Activated CD8-positive, alpha-beta memory T cell treated with anti-CD3 and anti-CD28 coated beads for 1 hour (primary cell): ENCODE measurements at places on chromosomes 3 and 15.

DNA sequence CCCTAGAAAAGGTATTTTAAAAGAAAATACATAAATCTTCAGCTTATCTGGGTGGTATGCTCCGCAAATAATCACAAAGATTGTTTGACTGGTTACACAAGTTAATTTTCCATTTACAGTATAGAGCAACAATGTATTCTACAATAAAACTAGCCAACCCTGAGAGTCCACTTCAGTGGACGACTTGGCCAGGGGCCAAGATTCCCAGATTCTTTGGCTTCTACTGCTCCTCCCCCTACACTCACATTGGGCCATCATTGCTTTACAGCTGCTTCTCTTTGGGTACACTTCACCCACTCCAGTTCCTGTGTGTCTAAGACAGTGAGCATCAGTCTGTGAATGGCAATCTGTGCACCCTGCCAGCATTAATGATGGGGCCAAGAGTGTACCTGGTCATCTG is 17.2 kb upstream of the PRICKLE2 start:
- DNase-seq, result no peak

DNA sequence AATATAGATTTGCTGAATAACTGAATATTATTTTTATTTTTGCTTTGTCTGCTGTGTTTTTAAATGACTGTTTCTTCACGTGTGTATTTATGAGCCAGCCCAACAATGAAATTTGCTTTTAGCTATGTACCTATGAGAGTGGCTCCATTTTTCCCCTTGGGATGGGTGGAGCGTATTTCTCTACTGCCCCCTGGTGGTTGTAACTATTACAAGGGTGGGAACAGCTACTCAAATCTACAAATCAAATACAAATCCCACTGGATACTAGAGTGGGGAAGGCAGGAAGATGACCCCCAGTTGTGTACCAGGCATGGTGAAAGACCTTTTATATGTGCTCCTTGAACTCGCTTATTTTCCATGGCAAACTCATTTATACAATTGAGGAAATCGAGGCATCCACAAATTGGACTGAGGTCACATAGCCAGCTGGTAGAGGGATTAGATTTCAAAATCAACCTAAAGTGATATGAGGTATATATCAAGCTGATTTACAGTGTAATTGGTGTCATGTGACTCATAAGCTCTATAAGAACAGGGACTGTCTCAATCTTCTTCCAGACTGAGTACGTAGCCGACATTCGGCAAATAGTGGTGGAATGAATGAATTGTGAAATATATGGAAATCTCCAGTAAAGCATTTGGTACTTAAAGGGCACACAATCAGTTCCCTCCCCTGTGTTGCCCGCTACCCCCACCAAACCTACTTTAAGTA is 69.5 kb upstream of the VEPH1 start:
- DNase-seq, result no peak

DNA sequence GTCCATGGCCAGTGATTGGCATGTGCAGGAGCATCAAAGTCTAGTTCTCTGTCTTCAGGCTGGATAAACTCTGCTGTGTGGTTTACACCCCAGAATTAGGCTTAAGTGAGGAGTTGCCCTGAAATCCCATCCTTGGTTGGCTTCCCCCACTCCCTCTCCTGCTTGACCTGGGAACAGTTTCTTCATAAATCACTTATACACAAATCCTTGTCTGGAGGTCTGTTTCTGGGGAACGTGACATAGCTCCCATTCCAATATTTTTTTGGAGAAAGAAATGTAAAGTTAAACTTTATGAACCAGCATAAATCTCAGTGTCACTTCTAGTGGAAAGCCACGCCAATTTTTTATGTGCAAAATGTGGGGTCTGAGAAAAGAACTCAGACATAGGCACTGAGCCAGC is 98.2 kb downstream of the DCLK3 start:
- DNase-seq, result no peak

- no peak for DNase-seq
Observed at GRCh38 chr15:74220475-74221248, 15.5 kb upstream of the CCDC33 start.

- DNase-seq, result no peak
Observed at GRCh38 chr3:130341388-130341787, 4.1 kb upstream of the COL6A5 start.

DNA sequence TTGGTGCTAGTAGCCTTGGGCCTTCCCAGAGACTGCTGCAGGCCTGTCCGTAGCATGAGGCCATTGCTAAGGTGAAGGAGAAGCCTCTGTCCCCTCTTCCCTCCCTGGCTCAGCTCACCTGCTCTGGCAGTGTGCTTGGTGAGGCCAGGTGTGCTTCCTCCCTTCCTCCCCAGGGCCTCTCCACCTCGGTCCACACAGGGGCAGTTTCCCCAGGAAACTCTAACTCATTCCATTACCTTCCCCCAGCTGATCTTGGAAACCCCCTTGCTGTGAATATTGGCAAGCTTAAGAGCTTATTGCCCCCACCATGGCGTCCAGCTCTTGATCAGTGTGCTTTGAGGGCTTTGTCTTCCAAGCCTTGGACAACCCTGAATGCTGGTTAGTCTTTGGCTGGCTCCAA is 52.7 kb downstream of the ZNF445 start:
- no peak for DNase-seq

GRCh38 chr3:119176778-119177177 is 3.4 kb downstream of the UPK1B start:
- no peak for DNase-seq

GRCh38 chr15:92810418-92811138 is 89.5 kb upstream of the CHD2 start:
- no peak for DNase-seq

DNA sequence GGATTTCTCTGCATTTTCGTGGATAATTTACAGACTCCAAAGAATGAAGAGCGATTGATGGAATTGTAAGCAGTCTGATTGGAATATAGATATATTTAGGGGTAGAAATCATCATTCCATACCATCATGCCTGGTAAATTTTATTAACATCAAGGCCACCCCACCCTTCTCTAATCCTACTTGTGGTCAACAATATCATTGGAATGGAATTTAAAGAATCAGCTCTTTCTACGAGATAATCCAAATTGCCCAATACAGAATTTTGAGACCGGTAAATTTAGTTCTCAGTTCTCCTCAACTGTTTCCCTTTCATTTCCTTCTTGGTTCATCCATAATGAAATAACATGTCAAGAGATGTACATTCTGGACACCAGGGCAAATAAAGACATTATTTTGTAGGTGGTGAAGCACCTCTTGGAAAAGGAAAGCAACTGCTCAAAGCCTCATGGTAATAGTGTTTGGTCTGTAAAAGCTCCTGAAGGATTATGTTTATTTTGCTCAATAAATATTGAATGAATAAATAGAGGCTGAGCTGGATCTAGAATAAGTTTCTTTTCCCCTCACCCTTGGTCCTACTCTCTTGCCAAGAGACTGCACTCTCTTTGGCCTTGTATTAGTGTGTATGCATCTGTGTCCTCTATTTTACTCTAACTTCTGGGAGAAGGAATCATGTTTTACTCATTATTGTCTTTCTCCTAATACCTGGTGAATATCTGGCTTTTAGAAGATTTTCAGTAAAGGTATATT is 133.7 kb upstream of the BCL6 start:
- DNase-seq, result no peak

- no peak for DNase-seq
Observed at GRCh38 chr3:123791417-123791816, 92.7 kb downstream of the MYLK start.

GRCh38 chr3:41848753-41849574 is 112.9 kb downstream of the ULK4 start:
- no peak for DNase-seq

- no peak for DNase-seq
Observed at GRCh38 chr3:152399374-152399773, 130.6 kb downstream of the MBNL1 start.

GRCh38 chr3:167120828-167121227 is 259.3 kb downstream of the ZBBX start:
- no peak for DNase-seq
